ENCODE measurements at places on chromosomes 2 and 18.

- DNase-seq = no peak
Measured at GRCh38 chr2:36492216-36492945, 105.6 kb downstream of the FEZ2 start.

DNA sequence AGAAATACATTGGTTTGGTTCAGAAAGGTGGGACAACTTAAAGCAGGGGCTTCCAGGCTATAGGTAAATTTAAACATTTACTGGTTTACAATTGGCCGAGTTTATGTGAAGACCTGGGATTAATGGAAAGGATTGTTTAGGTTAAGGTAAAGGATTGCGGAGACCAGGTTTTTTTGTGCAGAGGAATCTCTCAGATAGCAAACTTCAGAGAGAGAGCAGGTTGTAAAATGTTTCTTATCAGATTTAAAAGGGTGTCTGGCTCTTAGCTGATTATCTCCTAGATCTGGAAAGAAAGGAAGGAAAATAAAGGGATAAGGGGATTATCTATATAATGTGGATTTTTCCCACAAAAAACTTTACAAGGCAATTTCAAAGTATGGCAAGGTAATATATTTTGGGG, 101.3 kb downstream of the LCLAT1 start:
- no peak for DNase-seq

DNA sequence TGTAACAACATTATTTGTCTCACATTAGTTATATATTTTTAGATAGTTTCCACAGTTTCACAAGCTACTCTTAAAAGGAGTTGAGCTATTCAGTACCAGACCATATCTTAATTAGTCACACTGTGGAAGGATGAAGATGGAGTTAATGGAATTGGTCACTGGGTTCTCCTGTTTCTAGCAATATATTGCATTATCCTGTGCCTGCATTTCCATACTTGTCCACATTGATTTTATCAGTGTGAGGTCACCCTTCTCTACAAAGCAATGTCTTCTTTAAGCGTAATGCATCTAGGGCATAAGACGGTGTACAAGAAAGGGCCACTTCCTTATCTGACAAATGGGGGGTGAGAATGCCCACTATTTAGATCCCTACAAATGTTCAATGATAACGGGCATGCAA, 216.8 kb upstream of the TANK start:
- DNase-seq = no peak

DNA sequence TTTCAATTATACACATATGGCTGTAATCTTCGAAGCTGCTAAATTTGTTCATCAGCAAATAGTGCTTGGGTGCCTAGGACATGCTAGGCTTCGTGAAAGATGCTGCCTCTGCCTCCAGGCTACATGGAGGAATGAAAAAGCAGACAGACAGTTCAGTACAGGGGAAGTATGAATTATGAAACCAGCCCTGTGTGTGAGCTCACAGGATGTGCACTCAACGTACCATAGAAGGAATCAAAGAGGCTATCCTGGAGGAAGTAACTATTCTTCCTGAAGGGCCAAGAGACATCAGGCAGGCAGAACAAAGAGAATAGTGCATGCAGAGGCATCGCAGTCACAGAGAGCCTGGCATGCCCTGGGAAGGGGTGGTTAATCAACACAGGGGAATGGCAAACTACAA, 61.4 kb downstream of the DYM start:
- no peak for DNase-seq

- no peak for DNase-seq
Measured at GRCh38 chr18:36459203-36459602, 161.7 kb downstream of the FHOD3 start.

DNA sequence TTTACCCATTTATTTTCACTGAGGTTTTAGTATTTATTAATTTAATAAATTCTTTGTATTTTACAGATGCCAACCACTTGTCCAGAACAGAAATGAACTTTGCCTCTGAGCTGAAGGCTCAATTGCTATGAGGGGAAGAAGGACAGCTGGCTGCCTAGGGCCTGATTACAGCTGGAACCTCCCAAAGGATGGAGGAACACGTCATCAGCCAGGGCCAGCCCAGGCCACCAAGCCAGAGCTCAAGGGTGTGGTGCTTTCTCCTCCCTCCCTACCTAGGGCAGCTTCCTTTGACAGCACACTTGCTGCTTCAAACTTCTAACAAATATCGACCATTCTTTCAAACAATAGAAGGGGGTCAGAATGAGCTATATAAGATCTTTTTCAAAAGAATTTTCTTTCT, 19.7 kb upstream of the RIOK3 start:
- DNase-seq = no peak

DNA sequence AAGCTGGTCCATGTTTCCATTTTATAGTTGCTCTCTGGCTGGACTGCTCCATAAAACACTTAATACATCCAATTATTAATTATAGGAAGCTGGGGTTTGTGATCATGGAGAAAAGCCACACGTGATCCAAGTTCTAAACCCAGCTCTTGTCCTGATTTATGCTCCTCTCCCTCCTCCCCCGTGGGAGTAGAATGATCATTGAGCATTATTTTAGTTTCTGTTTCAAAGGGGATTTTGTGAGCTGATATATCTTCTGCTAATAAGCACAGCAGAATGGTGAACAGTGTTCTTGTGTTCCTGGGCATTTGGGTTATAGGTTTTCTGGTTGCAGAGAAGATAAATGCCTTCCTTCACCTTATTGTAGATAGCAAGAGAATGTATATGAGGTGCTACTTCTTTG, 135.7 kb upstream of the TMEM200C start:
- DNase-seq = no peak

DNA sequence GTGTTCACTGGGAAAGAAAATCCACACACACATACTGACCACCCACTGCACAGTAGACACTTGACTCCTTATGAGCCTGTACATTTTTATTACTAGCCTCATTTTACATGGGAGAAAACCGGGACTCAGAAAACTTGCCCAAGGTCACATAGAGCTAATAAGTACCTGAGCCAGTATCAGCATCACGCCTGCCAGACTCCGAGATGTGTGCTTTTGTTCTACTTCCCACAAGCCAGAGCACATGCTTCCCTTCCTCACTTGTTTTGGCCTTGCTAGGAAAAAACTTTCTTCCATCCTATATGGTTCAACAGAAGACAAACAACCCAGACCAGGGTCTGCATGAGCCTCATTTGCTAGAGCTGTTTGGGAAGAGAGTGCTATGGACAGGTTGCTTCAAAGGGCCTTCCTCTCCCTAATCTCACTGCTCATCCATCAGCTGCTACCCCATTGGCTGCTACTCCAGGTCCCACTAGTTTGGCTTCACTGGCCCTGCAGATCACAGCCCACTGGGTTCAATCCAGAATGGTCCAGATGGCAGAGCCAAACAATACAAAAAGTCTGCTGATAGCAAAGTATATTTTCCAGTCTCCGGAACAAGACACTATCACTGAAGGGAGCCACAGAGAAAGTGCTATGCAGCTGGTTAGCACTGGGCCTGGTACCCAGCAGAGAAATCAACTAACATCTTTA, 63.9 kb downstream of the STK39 start:
- DNase-seq = no peak

GRCh38 chr2:174621323-174621722, 23.7 kb upstream of the WIPF1 start:
- DNase-seq = no peak

DNA sequence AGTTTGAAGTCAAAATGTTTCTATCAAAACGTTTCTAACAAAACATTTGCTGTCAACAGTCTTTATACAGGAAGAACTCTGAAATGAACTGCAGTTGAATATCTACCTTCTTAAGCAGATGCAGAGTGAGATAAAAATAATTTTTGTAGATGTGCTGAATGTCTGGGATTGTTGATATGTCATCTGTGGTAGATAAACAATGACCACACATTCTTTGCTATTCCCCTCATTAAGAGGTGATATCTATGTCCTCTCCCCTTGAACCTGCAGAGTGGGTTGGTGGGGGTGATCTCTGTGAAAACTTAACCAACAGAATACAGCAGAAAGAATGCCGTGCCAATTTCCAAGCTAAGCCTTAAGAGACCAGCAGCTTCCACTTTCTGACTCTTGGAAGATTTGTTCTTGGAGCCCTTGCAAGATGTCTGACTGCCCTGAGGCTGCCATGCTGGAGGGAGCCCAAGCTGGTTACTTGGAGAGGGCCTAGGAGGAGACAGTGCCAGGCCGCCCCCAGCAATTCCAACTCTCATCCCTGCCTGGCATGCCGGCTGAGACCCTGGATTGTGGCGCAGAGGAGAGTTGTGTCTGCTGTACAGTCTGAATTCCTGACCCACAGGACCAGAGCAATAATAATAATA, 80.8 kb downstream of the COLEC12 start:
- DNase-seq = no peak

DNA sequence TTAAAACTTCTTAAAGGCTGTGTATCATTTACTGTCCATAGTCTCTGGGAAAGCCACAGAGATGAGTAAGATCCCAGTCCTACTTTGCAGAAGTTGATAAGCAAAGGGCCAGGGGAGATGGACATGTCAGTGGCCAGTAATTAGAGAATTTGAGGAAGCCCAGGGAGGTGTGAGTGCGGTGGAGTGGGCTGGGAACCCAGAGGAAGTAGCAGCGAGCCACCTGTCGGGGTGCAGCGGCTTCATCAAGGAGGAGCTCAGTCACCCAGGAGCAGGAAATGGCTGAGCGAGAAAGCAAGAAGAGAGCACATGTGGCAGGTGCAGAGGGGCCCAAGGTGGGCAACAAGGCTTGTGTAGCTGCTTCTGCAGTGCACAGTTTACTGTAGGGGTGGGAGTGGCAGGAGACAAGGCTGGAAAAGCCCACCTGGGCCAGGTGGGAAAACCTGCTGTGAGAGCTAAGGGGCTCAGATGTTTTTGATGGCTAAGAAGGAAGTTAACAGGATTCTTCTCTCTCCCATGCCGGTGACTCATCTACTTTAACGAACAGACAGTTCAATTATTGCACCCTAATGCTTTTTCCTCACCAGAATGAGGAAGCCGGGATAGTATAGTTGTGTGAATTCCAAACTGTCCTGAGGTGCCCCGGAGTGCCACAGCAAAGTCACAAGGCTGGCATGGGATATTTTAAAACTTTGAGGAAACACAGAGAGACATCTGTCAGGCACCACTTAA, 34.8 kb upstream of the MGAT5 start:
- DNase-seq = no peak

DNA sequence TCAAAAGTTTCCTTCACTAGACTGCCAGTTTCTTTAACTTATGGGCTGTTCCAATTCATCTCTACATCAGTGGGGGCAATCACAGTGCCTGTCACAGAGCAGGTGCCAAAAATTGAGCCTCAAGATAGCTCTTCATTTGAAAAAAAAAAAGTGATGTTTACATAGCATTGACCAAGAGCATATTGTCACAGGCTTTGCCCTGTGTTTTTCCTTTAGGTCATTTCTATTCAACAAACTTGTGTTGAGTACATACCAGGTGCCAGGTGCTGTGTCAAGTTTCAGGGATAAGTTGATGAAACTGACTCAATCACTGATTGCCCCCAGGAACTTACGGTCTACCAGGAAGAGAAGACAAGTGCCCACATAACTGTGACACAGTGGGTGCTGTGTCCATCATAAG, 22.2 kb upstream of the NT5C1B start:
- no peak for DNase-seq

- DNase-seq = peak; percentile 13
Measured at GRCh38 chr2:134717286-134718022, 1.3 kb downstream of the TMEM163 start.

DNA sequence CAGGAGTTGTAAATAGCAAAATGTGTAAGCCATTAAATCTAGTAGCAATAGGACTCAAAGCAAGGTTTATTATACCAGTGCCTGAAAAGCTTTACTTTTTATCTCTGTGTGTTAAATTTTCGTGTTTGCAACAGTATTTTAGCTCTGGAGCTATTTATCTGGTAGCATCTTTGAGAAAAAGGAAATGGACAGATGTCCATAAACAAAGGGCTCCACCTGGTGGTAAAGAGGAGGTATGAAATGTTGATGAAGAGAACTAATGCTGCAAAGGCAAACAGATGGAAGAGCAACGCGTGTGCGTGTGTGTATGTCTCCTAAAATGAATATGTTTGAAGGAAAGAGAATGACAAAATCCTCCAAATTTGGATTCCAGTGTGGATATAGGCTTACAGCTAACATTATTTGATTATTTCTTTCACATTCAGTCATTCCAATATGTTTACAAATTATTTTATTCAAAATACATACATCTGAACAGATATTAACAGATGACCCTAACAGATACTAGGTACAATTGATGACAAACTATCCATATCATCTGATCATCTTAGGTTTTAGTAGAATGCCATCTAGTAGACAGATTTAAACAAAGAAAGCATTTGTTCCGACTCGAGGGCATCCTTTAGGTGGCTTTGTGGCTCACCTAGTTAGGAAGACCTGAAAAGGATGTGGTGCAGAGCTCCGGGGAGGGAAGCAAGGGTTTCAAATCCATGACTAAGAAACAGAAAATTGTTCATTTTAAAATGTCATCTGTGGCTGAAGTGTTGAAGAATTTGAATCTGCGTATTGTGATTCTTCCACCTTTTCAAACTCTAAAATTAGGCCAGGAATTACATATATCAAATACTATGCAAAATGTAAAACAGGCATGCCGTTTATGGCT, 383.3 kb downstream of the MTX2 start:
- DNase-seq = peak; percentile 62

- no peak for DNase-seq
Measured at GRCh38 chr18:28075501-28075900, 101.4 kb downstream of the CDH2 start.

DNA sequence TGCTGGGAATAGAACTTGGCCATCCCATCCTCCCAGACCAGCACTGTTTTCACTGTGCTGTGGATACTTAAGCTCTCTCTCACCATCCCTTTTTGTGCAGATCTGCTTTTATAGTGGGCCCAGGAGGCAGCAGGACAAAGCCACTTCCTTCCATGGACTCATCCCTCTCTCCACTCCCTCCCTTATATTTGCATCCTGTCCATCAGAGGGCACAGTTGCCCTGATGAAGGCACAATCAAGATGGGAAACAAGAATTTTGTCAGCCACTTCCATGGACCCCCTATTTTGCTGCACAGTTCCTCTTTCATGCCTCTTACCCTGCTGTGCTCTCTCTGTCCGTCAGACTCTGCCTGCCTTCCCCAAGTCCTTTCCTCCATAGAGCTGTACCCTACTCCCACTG, 338.7 kb downstream of the HRH4 start:
- DNase-seq = no peak

- peak; percentile 47 for DNase-seq
Measured at GRCh38 chr18:13530879-13531387, 195.4 kb downstream of the FAM210A start.

DNA sequence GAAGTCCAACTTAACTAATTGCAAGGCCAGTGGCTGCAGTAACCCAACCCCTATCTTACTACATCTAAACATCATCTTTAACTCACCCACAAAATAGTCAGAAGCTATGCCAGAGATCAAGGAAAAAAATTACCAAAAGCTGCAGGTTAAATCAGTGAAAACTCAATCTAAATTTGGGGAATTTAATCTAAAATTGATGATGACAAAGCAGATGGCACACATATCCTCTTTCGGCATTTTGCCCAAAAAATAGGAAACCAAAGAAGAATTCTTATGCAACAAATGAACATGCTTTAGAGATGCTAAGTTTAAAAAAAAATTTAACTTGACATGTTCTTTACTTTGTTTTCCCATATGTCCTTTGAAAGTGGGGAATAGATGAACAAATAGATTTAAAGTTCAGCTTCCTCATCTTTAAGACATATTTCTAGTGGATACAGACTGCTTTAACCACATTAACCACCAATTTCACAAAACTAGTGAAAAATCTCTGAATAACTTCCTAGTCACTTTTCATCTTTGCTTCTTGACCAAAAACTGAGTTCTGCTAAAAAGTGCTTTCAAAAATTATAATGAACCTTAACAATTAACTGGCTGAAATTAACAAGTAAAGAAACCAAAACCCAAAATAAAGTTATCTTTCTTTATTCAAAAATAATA, 74.3 kb upstream of the CCDC150 start:
- no peak for DNase-seq

GRCh38 chr2:101501443-101501842, 26.5 kb upstream of the RFX8 start:
- no peak for DNase-seq
